ENCODE measurements at places on chromosomes 3 and 15.

GRCh38 chr15:51089041-51089440, 5.7 kb downstream of the TNFAIP8L3 start:
- DNase-seq: no peak

GRCh38 chr3:57082481-57082880, 22.0 kb downstream of the SPATA12 start:
- DNase-seq: no peak

DNA sequence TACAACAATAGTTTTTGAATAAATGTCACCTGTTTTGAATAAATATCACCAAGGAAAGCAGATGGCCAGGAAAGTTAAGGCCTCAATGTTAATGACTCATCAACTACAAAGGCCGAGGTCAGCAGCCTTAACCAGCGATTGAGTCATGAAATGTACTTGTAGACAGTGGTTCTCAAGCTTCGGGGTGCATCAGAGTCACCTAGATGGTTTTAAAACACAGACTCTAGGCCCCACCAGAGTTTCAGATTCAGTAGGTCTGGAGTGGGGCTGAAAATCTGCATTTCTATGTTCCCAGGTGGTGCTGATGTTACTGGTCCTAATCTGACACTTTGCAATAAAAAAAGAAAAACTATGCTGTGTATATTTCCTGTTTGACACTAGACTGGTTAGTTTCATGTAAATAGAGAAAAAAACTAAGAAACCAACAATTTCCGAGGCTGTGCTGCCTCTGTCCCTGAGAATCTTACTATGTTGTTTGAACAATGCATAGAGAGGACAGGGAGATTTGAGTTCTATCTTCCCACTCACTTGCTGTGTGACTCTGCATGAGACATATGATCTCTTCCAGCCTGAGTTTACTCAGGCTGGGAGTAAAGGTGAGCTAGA, 9.8 kb downstream of the RAB27A start:
- DNase-seq: no peak

DNA sequence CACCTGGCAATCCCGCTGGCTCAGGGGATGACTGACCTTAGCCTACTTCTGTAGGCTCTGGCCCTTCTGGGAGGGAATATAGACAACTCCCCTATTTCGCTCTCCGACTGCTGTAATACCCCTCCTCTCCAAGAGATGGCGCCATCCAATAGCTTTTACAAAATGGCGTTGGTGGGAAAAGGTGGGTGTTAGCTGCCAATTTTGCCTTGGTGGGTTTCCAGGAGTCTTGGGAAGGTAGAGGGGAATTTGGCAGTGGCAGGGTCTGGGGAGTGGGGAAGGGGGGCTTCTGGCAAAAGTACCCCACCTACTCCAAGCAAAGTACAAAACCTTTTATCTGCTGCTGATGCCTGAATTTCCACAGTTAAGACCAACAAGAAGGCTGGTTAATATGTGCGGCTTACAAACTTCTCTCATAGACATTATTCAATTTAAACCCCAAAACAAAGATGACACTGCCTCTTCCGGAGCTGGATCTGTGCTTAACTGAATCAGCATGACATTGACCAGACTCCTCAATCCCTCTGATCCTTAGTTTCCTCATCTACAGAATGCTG, 62.1 kb downstream of the RASGRF1 start:
- DNase-seq: no peak

- DNase-seq: no peak
Observed at GRCh38 chr3:102106416-102107097, 257.2 kb downstream of the NFKBIZ start.

- DNase-seq: no peak
Observed at GRCh38 chr15:26651909-26652308, 121.0 kb downstream of the GABRB3 start.

DNA sequence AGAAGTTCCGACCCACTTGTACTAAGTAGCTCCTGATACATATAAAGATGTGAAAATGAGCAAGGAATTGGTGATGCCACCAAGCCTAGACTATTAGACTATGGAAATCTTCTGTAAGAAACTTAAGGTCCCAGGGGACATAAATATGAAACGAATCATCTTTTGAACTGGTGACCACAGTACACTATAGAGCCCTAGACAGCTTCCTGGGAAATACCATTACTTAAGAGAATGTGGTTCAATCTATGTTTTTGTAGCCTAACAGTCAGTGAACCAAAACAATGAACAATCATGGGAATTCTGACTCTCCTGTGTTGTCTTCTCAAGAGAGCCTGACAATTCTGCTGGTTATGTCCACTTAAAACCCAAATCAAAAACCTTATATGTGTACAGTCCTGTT, 191.6 kb downstream of the GREM1 start:
- DNase-seq: no peak

GRCh38 chr3:182628531-182628930, 164.8 kb upstream of the ATP11B start:
- DNase-seq: no peak

GRCh38 chr3:146250449-146251382, at the start of gene PLSCR4:
Gene PLSCR4, minus strand, starts transcription at chr3:146251105. Its CDS starts 29,034 bp downstream, at chr3:146222071.
- no peak for DNase-seq

- no peak for DNase-seq
Observed at GRCh38 chr3:187684444-187684843, 14.2 kb upstream of the SST start.

- DNase-seq: no peak
Observed at GRCh38 chr3:126147147-126147931, 33.0 kb downstream of the ALDH1L1 start.

GRCh38 chr3:155491696-155492095, 198.2 kb upstream of the STRIT1 start:
- DNase-seq: no peak

GRCh38 chr15:31255732-31256377, 70.8 kb upstream of the KLF13 start:
- DNase-seq: no peak

GRCh38 chr3:107275511-107275910, 101.7 kb upstream of the CCDC54 start:
- no peak for DNase-seq

DNA sequence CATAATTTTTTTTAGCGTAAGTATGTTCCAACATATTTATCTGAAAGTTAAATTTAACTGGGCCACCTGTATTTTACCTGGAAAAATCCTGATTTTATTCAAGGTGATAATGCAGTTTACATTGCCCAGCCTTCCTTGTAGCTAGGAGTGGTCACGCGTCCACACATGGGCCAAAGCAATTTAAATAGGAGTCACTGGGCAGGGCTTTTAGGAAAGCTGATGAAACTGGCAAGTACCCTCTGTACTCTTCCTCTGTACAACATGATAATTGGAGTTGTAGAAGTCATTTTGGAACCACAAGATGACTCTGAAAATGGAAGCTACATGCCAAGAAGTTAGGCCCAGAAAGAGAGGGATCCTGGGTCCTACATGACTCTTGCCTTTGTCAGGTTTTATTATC, 9.5 kb downstream of the BTD start:
- no peak for DNase-seq

- DNase-seq: no peak
Observed at GRCh38 chr3:189457631-189458412, 173.4 kb upstream of the TP63 start.

- DNase-seq: peak; percentile 52
Observed at GRCh38 chr3:114848643-114849350, 298.3 kb downstream of the ZBTB20 start.

DNA sequence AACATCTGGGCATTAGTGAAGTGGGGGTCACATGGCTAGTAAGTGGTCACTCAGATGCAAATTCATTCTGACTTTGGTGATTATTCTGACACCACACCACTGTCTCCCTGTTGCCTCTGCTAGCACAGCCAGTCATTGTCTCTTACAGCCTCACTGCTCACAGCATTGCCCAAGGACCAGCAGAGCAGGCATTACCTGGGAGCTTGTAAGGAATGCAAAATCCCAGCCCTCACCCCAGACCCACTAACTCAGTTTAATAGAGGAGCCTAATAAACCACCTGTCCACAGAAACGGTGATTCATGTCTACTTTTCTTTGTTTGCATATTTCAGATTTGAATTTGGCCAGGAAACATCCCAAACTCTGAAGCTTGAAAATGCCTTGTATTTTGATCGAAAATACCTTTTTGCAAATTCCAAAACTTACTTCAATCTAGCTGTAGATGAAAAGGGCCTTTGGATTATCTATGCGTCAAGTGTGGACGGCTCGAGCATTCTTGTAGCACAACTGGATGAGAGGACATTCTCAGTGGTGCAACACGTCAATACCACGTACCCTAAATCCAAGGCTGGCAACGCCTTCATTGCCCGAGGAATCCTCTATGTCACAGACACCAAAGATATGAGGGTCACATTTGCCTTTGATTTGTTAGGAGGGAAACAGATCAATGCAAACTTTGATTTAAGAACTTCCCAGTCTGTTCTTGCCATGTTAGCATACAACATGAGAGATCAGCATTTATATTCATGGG, 62.7 kb downstream of the GLDN start:
- no peak for DNase-seq

- DNase-seq: no peak
Observed at GRCh38 chr3:46146021-46146420, 62.1 kb downstream of the CCR1 start.

GRCh38 chr3:127206611-127207516, 13.9 kb downstream of the PRR23E start:
- DNase-seq: no peak

DNA sequence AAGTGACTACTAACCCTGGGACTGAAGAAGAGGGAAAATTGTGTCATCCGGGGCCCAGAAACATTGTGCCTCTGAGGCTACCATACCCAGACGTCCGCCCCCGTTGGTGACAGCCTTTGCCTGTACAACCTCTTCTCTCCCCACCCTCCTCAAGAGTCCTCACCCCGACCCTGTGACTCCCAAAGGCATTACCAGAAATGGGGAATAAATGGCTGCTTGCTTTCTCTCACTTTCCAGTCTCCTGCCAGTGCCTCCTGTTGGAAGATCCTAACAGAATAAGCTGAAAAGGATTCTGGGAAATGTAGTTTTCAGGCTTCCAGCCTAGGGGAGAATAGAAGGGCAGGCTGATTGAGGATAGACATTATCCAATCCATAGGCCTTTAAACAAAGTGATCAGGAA, 30.8 kb upstream of the SLC25A36 start:
- no peak for DNase-seq

DNA sequence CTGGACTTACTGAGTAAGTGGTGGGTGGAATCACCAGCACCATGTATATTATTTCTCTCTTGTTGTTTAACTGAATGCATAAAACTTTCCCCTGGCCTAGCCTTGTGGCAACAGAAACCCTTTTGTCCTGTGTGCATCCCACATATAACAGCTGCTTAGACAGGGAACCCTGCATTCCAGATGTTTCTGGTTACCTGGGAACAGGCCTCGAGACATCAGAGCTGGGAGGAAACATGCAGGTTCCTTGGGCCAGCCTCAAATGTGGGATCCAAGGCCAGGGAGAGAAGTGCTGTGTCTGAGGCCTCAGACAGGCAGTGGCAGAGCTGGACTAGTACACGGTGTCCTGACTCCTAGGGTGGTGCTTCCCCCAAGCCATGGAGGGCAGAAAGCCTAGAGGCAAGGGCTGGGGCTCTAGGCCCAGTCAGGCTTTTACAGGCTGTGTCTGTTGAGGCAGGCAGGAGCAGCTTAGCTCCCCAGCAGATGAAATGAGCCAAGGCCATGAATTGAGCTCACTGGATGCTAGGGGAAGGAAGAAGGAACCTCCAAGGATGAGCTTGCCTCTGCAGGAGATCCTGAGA, 57.7 kb downstream of the ITGA11 start:
- no peak for DNase-seq

DNA sequence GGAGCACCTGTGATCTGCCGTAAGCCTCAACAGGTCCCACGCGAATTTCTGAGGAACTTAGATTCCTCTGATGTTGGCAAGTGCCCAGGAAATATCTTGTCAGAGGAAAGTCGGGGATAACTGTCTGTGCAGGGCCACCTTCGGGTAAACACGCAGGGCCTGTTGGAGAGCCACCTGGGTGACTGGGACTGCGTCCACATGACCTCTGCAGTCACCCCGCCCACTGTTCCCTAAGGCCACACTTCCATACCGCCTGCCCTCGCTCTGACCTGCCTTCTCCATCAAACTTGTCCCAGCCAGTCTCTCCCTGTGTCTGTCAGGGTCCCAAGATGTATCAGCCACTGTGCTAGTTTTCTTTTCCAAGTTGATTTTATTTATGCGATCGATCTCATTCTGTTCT, 28.7 kb downstream of the BFSP2 start:
- DNase-seq: no peak

All from NCI-H2029 treated with DMSO at 0.1 percent for 48 hours (cell line).